ENCODE measurements at places on chromosomes 2 and 18.

- peak; percentile 29 for DNase-seq
Measured at GRCh38 chr18:56200381-56200911, 437.9 kb downstream of the TXNL1 start.

- DNase-seq = no peak
Measured at GRCh38 chr2:1394709-1395408, 18.4 kb upstream of the TPO start.

GRCh38 chr18:7370802-7371201 lies 139.9 kb downstream of the LRRC30 start:
- DNase-seq = no peak

GRCh38 chr2:171509945-171510731 lies 12.1 kb upstream of the CYBRD1 start:
- no peak for DNase-seq

DNA sequence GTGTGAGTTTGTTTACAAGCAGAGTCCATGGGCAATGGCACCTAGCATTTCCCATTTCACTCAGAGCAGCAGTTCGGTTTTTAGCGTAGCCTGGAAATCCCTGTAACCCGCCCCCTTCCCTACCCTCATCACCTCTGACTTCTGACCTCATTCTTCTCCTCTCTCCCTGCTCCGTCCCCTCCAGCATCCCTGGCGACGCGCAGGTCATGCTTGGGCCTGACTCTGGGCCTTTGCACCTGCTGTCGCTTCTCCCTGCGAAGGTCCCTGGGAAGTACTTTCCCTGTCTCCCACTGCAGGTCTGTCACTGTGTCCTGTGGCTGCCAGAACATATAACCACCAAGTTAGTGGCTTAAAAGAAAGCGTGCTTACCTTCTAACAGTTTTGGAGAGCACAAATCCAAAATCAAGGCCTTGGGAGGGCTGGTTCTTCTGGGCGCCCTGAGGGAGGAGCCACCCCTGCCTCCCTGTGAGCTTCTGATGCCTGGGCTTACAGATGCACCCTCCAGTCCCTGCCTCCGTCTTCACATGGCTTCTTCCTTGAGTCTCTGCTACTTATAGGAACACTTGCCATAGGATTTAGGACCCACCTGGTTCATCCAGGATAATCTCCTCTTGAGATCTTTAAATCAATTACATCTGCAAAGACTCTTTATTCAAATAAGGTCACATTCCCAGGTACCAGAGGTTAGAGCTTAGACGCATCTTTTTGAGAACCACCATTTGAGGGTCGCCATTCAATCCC lies 8.1 kb upstream of the RAB17 start:
- DNase-seq = no peak

DNA sequence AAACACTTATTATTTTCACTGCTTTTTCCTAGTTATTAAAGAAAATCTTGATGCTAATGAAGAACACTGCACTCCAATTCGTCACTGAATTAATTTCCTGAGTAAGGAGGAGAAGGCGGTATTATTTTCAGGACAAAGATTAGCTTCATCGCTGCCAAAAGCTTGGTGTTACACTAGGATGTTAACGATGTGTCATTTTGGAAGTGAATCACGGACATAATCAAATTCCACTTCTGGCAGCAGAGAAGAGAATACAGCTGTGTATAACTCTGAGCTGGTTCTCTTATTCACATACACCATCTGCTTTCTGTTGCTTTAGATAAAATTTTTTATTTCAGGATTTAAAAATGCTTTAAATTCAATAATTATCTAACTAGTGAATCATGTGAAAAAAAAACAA lies 74.1 kb downstream of the SCG2 start:
- DNase-seq = peak; percentile 42

GRCh38 chr18:55402731-55403405 lies 185.1 kb downstream of the TCF4 start:
- no peak for DNase-seq

DNA sequence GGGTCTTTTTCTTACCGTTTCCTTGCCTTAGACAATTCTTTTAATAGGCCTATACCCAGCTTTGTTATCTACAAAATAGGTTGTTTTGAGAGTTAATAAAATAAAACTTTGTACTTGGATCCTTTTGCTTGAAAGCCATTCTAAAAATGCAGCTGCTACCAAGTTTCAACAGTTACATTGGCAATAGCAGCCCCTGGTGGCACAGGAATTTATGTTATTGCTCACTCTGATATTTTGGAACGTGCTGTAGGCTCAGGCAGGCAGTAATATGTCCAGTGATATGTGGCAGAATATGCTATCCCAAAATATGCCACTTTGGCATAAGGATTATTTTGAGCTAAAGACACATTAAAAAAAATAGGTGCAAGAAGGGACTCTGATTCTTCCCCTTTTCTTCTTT lies 6.7 kb upstream of the COMMD1 start:
- DNase-seq = no peak

DNA sequence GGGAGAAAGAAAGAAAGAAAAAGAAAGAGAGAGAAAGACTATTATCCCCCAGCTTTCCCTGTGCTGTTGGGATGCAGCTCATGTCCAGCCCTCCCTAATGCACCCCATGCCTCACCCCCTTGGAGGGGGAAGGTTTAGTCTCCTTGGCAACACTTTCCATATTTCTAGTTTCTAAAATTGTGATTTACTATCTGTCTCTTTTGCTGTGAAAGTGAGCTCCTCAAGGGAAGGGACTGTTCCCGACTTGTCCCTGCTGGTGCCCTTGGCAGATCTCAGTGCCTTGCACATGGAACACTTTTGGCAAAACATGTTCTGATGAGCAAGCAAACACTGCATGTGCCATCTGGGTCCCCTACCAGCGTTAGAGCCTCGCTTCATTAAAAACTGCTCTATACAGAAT lies 11.7 kb upstream of the NAPG start:
- no peak for DNase-seq

DNA sequence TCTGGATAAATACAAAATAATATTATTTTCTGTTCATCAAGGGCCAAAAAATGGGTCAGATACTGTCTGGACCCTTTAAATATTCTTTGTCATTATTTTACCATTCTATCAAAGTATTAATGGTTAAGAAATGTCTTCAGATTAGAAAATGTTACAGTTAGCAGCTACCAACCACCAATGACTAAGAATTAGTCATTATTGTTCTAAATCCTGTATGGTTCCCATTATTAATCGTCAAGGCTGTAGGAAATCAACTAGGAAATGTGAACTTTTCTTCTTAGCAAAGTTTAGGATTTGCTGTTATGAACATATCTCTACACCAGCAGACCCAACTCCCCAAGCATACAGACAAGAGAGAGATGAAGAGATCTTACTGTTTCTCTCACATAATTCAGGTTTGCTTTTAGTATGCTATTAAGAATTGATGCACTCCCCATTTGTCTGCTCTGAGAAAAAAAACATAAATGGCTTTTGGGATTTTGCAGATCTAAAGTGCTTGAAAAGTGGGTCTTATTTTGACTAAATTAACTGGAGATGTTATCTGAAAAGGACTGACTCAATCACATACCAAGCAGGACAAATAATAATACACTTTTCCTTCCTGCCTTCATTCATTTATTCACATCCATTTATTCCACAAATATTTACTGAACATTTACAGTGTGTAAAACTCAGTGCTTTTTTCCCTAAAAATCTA lies 147.7 kb downstream of the PPP1R1C start:
- no peak for DNase-seq

GRCh38 chr2:113260991-113261390 lies 17.7 kb downstream of the PAX8 start:
- DNase-seq = no peak

GRCh38 chr2:25335204-25335603 lies 6.5 kb downstream of the DNMT3A start:
- DNase-seq = no peak

DNA sequence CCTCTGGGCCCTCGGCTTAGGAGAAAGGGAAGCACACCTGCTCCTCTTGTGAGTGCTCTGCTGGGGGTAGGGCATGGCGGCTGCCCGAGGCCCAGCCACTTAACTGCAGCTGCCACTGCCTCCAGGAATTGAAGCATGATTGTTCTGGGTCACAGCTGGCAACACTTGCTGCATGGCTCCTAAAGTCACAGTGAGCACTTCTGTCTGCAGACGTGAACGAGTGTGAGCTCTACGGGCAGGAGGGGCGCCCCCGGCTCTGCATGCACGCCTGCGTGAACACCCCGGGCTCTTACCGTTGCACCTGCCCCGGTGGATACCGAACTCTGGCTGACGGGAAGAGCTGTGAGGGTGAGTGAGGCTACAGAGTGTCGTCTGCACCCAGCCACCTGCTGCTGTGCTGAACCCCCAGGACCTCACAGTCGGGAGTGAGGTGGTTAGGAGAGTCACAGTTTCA lies 44.4 kb downstream of the FBLN7 start:
- no peak for DNase-seq

GRCh38 chr2:177244244-177244771 lies 20.2 kb downstream of the NFE2L2 start:
- DNase-seq = no peak

GRCh38 chr2:65053199-65053598 lies 3.0 kb upstream of the CEP68 start:
- no peak for DNase-seq

DNA sequence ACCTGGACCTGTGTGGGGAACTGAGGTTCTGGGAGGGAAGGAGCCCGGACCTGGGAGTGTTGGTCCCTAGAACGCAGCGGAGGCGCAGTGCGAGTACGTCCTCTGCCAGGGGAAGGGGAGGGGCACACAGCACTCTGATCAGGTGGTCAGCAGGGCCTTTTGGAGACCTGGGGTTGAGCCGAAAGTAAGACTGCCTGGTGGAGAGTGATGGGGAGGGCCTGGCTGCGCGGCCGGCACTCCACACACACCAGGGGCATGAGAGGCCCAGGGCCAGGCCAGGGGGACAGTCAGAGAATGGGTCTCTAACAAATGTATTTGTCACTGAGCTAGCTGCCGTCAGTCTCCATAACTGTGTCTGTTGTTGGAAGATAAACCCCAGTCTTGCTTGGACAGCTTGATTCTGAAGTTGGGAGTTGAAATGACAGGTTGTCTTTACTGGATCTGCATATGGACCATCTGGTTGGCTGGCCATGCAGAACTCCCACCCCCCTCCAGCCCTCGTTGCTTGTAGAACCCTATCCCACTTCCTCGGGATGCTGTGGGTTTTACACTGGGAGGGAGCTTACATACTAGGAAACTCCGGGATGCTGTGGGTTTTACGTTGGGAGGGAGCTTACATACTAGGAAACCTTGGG lies 75.4 kb upstream of the NFATC1 start:
- DNase-seq = no peak

DNA sequence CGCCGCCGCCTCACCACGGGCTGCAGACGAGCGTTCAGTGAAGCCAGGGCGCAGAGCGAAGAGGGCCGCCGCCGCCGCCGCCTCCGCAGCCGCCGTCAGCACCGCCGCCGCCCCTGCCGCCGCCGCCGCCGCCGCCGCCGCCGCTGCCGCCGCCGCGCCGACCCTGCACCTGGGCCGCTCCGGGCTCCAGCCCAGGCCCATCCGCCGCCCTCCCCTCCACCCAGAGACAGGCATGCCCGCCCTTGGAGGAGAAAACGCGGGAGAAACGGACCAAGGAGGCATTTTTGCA lies 3.0 kb downstream of the POU3F3 start:
- DNase-seq = no peak

DNA sequence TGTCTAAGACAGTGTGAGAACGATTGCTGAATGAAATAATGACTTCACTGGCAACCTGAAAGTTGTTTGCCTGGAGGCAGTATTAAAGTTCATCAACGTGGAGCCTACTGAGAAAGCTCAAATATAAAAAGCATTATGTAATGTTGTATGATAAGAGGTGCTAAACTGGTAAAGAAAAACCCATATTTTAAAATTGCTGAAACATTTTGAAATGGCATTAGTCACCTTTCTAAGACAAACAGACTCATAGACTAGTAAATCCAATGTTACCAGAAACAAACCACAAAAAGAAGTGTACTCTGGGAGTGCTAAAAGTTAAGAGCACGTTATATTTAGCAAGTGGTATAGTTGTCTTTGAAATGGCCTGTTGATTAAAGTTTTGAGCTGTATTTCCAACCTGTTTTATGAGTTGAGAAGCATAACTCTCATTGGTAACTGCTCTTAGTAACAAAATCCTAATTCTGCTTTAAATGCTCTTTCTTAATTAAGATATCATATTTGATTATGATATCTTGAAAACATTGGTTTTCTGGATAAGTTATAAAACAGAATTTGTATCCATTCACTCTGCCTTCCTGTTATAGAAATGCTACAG lies 62.7 kb downstream of the CYP1B1 start:
- DNase-seq = no peak

DNA sequence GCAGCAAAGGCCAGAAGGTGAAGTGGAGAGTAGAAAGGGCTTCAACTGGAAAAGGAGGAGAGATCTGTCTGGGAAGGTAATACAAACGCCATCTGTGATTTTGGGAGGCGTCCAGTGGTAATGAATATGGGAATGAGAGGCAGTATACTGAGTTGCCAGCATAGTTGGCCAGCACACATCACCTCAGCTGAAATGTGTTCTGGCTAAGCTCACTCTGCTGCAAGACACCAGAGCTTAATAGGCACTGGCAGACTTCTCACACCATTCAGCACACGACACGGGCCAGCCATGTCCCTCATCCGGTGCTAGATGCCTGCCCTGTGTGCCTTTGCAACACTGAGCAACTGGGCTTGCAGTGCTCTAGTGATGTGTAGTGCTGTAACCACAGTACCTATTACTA lies 277.1 kb downstream of the PIEZO2 start:
- DNase-seq = no peak

DNA sequence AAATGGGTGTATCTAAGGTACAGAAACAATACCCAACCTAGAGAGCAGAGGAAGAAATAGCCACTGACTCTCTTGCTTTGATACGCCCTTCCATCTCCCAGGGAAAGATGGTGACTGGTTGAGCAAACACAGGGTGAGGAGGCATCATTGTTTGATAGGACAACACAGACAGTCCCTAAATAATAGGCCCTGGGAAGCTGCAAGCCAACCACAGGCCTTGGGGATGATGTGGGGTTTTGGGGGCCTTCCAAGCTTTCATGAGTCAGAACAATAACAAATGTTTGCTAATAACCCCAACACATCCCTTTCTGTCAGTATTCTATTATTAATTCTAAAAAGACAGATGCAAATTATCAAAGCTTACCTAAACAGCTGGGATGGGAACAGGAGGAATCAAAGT lies 9.8 kb downstream of the LGALSL start:
- DNase-seq = no peak

- peak; percentile 38 for DNase-seq
Measured at GRCh38 chr18:14970027-14970426, 222.1 kb downstream of the ANKRD30B start.

DNA sequence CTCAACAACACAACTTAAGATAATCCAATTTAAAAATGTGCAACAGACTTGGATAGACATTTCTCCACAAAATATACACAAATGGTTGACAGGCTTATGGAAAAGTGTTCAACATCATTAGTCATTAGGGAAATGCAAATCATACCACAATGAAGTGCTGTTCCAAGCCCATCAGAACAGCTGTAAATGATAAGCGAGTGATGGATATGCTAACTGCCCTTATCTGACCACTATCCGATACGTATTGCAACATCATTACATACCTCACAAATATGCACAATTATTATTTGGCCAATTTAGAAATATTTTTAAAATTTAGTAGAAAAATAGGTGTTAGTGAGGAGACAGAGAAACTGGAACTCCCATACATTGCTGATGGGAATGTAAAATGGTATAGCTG lies 62.2 kb downstream of the PPP4R1 start:
- DNase-seq = no peak

Measured in GM04504 (cell line).